ENCODE measurements at places on chromosomes 12 and 14. TPM values are rescaled to one million over a fixed set of nuclear protein-coding genes. Genes with fewer than 3 reads are reported as not detected.

SMCO2 gene
- total RNA-seq: 0.40 TPM

RASAL1 gene
- 2.6 TPM for total RNA-seq

NFYB gene
- 28.2 TPM for total RNA-seq

BICDL1 gene
- total RNA-seq: 11.7 TPM

PGF gene
- total RNA-seq: 23.0 TPM

BHLHE41 gene
- total RNA-seq: 15.3 TPM

DNA sequence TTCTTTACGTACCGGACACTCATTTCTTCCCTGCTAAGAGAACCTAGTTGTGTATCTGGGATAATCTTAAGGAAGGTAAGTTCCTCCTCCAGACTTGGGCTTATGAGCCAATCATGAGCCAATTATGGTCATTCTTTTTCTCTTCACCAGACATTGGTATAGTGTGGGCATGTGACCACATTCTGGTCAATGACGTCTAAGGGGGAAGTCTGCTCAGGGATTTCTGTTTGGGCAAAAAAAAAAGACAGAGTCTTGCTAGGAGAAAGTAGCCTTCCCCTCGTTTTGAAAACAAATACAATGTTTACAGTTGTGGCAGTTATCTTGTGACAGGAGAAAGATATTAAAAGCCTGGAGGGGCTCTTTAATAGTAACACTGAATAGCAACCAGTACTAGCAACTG is 20.1 kb upstream of the PLXNC1 start:
- no peak for DNase-seq

DNA sequence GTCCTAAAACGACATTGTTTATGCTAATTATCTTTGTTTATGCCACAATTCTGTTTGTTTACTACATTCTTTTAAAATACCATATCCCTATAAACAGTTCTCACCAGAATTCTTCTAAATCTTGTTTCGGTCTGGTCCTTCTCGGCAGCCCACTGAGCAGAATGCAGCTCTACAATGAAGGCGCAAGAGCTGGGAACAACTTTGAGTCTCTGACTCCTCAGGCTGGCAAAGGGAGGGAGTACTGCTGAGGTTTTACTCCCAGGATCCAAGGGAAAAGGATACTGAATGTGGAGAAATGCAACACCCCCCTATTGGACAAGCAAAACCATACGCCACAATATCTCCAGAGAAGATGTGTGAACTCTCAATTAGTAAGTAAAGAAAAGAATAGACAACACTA is 5.4 kb downstream of the SOX5 start:
- DNase-seq: no peak

DNA sequence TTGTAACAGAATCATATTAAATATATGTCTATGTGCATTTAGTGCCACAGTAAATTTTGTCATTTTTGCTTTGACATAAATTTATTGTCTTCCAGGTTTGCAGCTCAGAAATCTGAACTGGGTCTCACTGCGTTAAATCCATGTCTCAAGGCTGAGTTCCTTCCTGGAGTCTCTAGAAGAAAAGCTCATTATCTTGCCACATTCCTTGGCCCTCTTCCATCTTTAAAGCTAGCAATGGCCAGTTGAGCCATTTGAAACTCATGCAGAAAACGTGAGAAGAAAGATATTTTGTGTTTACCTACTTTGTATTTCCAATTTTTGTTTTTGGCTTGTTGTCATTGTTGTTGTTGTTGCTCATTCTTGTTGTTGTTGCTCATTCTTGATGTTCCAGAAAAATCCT is 10.7 kb downstream of the PRH1 start:
- no peak for DNase-seq

DNA sequence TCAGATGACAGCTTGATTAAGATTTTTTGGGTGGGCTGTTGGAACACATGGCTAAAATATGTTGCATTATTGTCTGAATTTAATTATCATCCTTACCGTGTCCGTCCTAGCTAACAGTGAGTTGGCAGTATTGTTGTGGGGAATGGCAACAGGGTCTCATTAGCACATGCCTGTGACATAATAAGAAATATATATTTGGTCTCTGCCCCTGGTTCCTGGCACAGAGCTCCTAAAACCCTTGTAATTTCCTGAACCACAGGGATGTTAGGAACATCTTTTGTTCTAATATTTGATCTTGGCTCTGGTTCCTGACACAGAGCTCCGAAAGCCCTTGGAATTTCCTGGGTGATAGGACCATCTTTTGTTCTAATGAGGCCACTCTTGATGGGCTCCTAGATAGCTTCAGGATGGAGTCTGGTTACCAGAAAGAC is 76.0 kb downstream of the SYNE2 start:
- DNase-seq: no peak

GRCh38 chr12:22459838-22460490 is 84.4 kb downstream of the C2CD5 start:
- DNase-seq: peak; percentile 80

DNA sequence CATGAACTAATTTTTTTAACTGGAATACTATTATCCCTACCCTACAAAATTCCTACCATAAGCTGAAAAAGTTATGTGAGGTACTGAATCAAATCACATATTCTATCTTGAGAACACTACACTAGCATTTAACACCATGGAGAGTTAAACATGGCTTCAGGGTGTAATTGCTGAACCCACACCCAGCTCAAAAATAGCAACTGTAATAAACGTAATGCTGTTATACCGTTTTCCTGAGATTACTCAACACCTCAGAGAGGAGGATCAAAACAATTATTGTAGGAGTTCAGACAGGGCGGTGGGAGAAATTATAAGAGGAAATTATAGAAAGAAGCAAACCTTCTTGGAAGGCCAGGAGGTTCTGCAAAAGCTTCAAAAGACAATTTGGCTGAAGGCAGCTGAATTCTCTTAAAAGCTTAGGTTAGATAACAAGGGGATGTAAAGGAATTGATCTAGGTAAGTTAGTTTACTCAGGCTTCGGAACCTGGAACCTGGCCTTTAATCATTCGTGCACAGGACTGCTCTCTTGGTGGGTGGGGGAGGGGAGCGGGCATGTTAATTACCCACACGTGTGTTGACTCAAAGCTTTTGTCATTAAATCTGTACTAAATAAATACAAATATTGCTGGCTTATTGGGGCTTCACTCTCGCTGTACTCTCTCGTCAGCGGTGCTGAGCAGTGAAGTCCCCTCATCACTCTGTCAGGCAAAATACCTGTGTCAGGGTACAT is 12.1 kb upstream of the IPO8 start:
- DNase-seq: no peak

GRCh38 chr12:131468206-131468605 is 242.7 kb upstream of the SFSWAP start:
- no peak for DNase-seq

GRCh38 chr12:123105211-123105826 is 45.6 kb downstream of the PITPNM2 start:
- DNase-seq: no peak

GRCh38 chr12:50276912-50277671 is 6.2 kb downstream of the LIMA1 start:
- DNase-seq: no peak

GRCh38 chr14:26525085-26525484 is 72.7 kb downstream of the NOVA1 start:
- DNase-seq: peak; percentile 48

GRCh38 chr12:90323217-90323616 is 614.6 kb upstream of the ATP2B1 start:
- no peak for DNase-seq

DNA sequence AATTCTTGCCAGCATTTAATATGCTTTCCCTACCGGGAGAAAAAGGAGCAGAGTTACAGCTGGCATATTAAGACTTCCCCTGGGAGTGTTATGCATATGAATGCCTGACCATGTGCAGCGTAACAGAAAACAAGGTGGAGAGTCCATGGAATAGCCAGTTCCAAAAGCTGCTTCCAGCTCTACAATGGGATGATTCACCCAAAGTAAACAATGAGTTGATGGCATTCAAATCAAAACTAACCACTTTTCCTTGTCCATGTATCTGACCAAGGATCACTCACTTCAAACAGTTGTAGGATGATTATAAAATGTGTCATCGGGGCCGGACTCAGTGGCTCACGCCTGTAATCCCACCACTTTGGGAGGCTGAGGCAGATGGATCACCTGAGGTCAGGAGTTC is 48.1 kb upstream of the BICDL1 start:
- DNase-seq: no peak

DNA sequence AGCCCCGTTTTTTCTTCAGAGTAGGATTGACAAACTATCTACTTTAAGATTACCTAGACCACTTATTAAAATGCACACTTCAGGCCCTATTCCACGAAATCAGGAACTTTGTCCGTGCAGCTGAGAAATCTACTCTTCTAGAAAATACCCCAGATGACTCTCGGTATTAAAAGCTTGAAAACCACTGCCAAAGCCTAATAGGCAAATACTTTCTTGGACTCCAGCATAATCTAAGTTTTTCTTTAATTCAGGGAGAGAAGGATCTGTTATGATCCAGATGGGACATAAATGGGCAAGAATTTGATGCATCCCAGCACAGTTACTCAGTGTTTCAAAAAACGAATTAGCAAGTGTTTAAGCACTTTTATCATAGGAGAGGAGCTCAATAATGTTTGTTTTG is 94.5 kb downstream of the TMX1 start:
- no peak for DNase-seq

DNA sequence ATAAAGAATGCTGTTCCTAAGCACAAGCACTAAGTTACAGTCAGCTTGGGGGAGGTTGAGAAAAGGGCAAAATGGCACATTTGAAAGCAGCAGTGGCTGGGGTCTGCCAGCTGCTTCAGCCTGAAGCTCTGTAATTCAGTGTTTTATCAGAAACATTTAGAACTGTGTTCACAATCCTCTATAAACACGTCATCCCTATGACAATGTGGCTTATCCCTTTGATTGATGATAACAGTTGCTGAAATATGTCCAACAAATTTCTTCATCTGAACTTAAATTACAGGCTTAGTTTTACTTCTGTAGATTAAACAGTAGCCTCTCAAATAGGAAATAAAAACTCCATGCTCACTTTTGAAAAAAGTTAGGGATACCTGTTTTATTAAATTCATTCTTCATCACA is 108.8 kb downstream of the VEZT start:
- no peak for DNase-seq

DNA sequence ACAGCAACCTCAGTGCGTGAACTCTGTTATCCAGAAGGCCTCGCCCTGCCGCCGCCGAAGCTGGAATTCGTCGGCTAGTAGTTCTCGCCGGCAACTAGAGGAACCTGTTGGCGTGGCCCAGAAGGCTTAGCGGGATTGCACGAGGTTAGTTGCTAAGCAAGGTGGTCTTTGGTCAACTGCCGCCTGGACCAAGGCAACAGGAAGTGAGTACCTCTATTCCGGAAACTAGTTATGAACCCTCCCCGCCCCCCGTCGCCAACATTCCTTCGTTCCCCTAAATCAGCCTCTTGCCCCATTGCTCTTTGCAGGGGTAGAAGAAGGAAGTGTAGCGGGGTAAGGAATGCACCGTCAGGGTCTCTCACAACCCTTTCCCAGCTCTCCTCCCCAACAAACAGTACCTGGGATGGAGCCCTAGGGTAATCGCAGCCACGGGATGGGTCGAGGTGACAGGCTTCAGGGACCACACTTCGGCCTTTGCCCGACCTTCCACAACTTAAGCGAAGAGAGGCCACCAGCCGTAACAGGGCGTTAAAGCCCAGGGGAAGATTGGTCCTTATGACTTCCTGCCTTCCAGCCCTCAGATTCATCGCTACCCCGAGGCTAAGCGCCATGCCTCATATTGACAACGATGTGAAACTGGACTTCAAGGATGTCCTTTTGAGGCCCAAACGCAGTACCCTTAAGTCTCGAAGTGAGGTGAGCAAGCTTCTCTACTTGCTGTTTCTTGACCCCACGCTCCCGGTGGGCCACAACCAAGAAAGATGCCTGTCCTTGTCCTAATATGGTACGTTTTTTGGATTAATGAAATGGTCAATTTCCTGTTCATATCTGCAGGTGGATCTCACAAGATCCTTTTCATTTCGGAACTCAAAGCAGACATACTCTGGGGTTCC is at the start of gene GMPR2:
GMPR2 (plus strand) TSS at position 285 of the 893 bp plus-strand sequence; CDS start at position 610, 325 bp downstream.
- no peak for DNase-seq

- DNase-seq: no peak
These were observed 82.8 kb downstream of the B4GALNT3 start for GRCh38 chr12:542395-543113.

GRCh38 chr12:109961612-109962011 is 34.6 kb downstream of the GIT2 start:
- DNase-seq: no peak

- DNase-seq: no peak
These were observed 98.3 kb downstream of the RTN1 start for GRCh38 chr14:59772233-59772632.

DNA sequence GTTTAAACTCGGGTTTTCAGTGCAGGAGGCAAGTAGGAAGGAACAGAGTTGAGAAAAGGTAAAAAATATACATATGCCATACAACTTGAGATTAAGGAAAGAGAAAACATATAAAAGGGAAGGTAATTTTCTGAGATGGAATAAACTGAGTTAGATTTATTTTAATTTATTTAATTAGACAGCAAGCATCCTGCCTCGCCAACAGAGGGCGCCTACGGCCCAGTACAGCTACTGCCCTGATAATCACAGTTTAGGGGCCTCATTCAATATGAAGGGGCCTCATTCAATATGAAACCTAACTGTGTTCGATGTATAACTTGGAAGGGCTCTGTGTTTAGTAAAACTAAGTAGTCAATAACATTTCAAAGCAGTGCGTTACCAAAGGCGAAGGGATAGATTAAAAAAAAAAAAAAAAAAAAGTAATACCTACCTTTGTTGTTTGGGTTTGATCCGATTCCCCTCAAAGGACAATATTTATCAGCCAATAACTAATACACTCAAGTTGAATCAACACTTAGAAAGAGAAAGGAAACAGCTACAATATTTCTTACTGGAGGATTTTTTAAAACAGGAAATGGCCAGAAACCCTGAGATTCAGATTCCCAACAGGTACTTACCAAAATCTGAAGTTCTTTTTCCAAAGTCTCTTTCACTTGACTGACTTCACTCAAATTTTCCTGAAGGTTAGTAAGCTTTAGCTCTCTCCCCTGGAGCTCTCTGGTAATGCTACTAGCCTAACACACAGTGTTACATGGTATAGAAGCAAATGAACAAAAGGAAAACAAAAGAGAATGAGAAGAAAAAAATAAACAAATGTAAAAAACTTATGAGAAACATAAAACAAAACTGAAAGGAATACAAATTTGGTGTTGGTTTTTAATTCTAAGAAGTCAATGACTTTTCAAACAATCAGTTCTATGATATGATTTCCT is 70.0 kb upstream of the VPS33A start:
- no peak for DNase-seq

DNA sequence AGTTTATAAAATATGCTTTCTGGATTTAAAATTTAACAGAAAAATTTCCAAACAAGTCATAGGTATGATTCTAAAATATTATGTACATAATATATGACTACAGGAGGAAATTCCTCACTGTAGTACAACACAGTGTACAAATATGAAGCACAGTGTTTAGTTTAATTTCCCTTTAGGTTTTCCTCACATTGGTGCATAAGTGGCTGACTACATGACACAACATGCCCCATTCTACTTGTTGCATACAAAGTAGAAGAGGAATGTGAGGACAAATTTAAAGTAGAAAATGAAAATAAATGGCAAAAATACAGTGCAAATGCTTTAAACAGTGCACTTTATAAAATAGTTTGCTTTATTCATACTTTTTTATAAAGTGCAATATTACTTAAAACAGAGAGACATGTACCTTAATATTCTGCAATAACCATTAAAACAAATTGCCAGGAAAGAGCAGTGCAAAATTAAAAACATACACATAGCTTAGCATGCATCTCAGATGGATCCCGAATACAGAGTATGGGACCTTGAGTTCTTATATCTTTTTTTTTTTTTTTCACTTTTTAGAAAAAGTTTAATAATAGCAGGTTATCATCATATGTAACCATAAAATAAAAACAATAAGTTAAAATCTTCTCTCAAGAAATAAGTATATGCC is 54.8 kb upstream of the TTC7B start:
- no peak for DNase-seq

GRCh38 chr14:38616959-38617358 is 361.1 kb upstream of the CLEC14A start:
- DNase-seq: peak; percentile 62

Data from spinal cord (tissue), 10 donors.